ENCODE measurements at places on chromosomes 3 and 15.
A peak's percentile ranks its signal among the peaks of the same experiment; 100 is the strongest.

GRCh38 chr3:16060358-16060852 is 114.1 kb upstream of the GALNT15 start:
- DNase-seq = peak; percentile 99

- DNase-seq = no peak
Measured at GRCh38 chr15:84016371-84016770, 219.2 kb upstream of the GOLGA6L4 start.

GRCh38 chr15:73125219-73125618 is 73.0 kb downstream of the NEO1 start:
- no peak for DNase-seq

DNA sequence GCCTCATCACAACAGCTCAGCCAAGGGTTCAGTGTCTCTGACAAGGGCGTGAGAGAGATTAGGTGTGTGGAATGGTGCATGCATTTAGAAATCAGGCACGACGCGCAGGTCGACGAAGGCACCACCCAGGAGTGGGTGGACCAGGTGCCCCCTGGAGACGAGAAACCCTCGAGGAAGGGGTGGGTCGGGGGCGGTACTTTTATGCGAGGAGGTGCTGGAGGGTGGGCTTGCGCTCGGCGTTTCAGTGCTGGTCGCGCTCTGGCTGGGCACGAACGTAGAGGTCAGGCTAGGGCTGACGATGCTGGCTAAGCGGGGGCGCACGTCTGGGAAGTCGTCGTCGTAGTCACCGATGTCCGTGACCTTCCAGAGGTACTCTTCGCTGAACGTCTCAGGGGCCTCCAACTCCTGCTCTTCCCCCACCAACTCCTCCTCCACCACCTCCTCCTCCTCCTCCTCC is 393 bp downstream of the ERICH6 start:
- DNase-seq = no peak

DNA sequence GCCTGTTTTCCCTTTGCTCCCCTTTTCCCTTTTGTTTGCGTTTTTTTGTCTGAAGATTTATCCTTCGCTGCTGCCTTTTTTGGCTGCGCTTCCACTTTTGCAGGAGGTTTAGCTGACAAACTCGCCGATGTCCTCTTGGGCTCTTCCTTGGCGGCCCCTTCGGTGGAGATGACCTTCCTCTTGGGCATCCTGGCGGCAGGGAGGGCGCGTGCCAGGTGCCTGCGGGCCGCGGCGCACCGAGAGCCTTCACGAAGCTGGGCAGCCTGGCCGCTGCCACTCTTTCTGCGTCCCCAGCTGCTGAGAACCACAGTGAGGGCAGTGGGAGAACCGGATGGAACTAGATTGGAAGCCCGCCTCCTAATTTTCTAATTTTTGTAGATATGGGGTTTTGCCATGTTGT is 197.1 kb upstream of the C2CD4B start:
- DNase-seq = no peak

DNA sequence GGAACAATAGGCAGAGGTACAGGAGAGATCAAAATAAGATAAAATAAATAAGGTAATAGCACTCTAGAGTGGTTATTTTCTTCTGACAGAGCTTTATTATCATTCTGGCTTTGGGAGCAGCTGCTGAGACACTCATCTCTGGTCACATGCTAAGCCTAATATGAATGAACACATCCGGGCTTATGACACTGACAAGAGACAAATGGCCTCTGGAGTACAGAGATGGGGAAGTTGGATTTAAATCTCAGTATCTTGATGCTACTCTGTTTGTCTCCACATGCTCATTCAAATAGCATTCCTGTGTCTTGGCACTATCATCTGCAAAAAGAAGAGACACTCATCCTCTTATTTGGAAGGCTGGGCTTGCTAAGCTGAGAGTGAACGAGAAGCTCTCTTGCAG is 55.6 kb downstream of the TMEM45A start:
- DNase-seq = no peak

DNA sequence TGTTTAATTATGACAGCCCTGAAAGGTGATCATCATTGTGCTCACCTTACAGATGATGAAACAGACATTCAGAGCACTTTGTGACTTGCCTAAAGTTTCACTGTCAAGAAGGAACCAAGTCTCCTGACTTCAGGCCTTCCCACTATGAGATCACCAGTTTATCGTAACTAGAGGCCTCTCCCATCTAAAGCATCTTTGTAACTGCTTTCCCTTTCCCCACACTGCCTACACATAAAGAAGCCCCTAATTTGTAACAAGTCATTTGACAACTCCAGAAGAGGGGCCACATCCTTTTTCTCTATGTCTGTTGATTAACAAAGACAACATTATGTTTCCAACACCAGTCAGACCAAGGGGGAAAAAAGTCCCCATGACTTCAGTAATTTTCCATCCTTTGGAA is 1.1 kb downstream of the KLHL6 start:
- no peak for DNase-seq

- no peak for DNase-seq
Measured at GRCh38 chr3:179972881-179973423, 63.8 kb downstream of the PEX5L start.

DNA sequence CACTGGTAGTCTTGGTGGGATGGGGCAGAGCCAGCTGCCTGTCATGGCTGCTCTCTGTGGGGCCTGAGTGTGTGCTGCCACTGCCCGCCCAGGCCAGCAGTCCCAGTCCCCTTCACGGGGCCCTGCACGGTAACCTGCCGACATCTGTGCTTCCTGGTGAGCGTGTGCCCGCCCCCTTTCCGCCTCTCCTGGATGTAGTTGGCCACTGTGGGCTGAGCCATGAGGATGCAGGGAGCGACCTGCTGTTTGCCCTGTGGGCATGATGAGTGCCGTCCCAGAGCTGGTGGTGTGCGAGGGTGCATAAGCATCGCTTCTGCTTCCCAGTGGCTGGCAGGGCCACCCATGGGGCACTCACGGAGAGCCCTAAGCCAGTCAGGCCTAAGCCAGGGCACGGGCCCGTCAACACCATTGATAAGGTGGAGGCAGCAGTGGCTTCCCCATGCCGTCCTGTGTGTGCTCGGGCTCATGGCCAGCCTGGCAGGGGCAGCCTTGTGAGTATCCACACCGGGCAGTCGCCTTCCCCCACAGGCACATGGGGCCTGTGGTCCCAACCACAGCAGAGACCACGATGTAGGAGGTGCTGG is 14.6 kb downstream of the PLXNA1 start:
- DNase-seq = no peak

- DNase-seq = no peak
Measured at GRCh38 chr15:45378913-45379262, 544 bp upstream of the GATM start.

DNA sequence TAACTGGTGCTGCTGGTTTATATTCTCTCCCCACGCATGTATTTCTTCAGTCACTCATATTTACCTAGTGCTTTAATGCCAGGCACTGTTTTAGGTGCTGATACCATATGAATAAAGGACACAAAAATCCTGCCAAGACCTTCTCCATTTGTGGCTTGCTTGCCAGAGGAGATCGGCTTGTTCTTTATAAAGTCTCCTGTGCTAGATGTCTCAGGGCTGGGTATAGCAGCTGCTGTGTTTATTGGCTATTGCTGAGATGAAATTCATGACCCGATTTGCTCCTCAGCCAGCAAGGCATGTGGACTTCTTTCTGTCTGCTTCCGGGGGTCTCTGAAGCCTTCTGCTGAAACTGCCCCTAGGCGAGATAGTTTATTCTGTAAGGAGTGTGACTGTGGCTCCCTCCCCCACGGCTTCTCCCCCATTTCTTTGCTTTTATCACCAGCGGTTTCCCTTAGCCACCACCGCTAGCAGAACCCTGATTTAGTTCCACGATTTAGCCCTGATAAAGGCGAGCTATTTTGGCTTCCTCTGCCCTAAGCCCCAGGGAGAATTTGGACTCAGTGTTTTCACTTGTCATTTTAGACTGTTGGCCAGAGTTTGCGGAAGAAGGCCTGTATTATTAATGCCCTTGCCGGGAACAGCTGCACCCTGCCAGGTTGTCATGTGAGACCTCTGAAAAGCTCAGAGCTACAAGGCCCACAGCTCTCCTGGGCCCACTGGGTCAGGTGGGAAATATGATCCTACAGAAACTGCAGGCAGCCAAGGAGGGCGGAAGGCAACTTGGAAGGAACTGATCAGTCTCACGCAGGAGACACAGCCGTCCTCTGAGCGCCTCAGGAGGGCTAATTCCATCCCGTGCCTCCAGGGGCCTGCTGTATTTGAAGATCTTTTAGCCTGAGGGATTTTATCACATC is 46.8 kb downstream of the ST6GAL1 start:
- no peak for DNase-seq

DNA sequence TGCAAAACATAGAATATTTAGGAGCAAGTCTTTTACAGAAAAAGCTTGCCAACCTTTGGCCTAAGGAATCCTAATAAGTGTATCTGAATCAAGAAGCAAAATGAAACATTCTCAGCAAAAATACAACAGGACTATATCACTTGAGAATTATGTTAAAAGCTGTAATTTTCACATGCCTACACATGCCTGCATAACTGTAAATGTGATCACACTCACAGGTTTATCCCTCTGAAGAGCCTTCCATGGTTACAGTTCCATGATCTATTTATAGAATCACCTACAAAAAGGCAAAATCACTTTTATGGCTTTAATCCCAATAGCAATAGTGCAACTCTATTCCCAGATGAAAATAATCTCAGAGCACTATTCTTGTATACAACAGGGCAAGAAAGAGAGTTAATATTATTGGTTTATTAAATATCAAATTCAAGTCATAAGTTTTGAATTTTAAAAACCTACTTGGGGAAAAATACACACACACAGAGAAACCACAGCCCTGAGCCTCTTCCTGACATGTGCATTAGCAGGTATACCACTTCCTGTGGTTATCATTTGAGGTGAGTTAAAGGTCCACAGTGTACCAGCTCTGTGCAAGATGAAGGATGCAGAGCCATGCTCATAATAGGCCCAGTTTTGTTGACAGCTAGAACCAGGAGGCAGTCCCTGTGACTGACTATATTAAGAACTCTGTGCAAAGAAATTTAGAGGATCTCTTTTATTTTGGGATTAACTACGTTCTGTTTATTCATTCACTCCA is 252.5 kb upstream of the TGFBR2 start:
- no peak for DNase-seq

DNA sequence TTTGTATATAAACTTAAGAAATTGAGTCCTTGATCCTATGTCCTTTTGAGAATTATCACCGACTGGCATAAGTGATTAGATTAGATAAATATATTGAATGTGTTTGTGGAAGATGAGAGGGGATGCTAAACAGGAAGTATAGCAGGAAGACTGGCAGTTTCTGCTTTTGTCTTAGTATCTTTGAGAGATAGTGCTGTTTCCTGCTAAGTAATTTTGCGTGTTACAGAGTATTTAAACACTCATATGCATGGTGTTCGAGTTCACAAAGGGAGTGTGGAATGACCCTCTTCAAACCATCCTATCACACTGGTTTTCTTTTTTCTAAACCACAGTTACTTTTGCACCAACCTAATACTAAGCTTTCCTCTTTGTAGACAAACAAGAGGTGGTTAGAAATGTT is 106.0 kb downstream of the KLHL25 start:
- DNase-seq = no peak

GRCh38 chr3:88038566-88038965 is 20.2 kb downstream of the CGGBP1 start:
- DNase-seq = no peak

GRCh38 chr3:123540285-123540684 is 44.6 kb downstream of the HACD2 start:
- no peak for DNase-seq
